ENCODE measurements at places on chromosomes 6 and 20.

GRCh38 chr6:117557951-117558350 lies 44.4 kb downstream of the GOPC start:
- no peak for DNase-seq

- no peak for DNase-seq
These were observed 723 bp upstream of the ARID1B start for GRCh38 chr6:156776470-156776839.

DNA sequence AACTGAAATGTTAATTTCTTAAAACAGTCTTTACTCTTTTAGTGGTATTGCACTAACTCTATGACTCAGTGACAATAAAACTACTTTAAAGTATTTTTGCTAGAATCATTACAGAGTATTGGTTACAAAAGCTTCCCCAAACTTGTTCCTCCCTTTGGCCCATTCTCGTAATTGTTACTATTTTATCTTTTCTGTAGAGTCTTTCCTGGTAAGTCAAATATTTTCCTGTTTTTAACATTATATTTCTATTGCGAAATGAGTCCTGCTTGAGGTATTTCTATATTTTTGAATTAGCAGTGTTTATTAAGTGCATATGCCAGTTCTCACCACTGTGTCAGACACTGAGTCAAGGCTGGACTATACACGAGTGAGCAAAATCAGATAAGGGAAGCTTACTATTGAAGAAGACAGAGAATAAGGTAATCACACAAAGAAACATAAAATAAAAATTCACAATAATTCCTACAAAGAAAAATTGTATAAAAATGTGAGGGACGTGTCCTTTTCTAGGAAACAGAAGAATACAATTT lies 970.5 kb downstream of the EYS start:
- no peak for DNase-seq

- DNase-seq = no peak
These were observed 37.1 kb downstream of the TNFAIP3 start for GRCh38 chr6:137903933-137904821.

DNA sequence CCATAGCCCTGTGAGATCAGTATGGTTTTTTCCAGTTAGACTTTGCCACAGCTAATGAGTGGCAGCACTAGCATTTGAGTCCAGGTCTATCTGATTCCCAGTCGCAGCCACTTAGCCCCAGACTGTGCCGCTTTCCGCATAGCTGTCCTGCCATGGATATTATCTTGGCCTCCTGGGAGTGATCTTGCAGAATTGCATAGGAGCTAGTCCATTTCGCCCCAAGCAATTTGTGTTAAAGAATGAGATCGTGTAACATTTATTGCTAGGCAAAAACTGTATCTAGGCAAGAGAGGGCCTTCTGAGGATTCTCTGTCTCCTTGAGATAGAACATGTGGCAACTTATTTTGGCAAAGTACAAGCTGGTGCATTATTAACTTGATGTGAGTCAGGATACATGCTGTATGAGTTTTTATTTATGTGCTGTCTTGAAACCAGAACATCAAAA lies 74.2 kb downstream of the EZR start:
- DNase-seq = no peak

- no peak for DNase-seq
These were observed 520.0 kb upstream of the HS3ST5 start for GRCh38 chr6:114862819-114863218.

GRCh38 chr20:54456961-54457360 lies 18.4 kb upstream of the DOK5 start:
- DNase-seq = no peak

DNA sequence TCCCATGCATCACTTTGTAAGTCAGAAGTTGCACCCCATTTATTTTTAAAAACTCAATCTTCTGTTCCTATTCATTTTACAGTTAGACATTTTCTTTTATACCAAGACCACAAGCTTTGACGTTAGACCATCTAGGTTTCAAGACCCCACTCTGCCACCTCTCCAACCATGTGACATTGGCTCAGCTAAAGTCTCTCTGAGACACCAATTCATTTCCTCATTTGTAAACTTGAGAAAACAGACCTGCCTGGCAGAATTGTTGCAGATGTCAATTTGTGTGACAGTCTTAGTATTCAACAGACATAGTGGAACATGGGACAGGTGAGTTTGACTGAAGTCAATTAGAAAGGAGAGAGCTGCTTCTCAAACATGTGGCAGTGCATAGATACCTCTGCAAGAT lies 55.6 kb upstream of the CSE1L start:
- DNase-seq = no peak

DNA sequence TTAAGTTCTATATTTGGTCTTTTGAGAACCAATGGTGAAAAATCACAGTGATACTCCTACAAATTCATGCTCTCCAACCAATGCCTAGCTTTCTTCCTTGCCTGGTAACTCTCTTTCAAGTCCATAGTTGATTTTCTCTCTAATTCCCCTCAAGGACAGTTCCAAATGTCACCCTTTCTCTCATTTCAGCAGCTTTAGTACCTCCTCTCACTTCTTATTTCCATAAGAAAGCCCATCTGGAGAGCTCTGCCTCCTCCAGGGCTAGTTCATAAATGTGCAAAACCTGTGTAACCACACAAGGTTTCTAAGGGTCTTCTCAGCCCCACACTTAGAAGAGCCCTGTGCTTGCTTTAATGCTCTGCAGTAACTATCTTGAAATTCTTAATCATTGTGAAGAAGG lies 155.4 kb upstream of the PLCB4 start:
- no peak for DNase-seq

DNA sequence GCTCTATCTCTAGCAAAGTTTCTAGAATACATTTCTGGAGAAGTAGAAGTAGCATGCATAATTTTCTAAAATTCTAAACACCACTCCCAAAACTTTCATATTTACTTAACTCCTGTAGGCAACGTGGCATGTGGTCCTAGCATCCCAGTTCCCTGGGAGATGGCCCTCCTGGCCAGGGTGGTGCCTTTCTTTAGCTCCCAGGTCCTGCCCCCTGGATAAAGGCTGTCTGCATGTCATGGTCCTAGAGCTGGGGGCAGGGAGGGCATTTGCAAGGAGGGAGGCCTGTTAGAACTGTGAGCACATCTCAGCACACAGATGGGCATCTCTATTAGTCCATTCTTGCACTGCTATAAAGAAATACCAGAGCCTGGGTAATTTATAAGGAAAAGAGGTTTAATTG lies 485.6 kb upstream of the SULF2 start:
- DNase-seq = no peak

GRCh38 chr20:49850463-49851230 lies 38.0 kb downstream of the SLC9A8 start:
- no peak for DNase-seq

GRCh38 chr6:77573843-77574242 lies 79.0 kb upstream of the MEI4 start:
- DNase-seq = no peak

- DNase-seq = no peak
These were observed 30.5 kb upstream of the SLCO4A1 start for GRCh38 chr20:62611819-62612218.

DNA sequence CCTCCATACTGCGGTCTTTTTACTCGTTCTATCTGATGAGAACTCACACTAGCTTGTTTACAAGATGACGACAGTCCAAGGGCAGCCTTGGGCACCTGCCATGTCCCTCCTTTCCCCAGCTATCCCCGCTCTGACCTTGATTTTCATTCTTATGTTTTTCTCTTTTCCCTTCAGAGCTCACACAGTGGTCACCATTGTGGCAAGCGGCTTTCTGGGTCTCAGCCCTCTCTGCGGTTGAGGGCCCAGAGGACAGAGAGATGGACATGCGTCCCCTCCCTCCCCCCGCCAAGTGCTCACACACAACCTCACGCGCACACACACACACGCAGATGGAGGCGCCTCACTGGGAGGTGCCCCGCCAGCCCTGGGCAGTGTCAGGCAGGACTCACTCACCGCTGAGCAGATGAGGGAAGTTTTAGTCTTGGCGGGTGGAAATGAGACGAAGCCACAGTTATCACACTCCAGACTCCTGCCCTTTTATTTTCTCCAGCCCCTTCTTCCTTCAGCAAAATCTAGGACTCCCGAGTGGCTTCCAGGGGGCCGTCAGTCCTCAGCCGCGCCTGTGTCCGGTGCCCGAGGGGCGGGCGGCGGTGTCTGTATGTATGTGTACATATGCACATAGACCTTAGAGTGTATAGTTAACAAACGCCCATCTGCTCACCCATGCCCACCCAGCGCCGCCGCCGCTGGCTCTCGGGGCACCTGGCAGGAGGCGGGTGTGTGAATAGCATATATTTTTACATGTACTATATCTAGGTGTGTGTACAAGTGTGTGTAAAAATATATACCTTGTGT lies 13.8 kb upstream of the MYL9 start:
- DNase-seq = no peak

DNA sequence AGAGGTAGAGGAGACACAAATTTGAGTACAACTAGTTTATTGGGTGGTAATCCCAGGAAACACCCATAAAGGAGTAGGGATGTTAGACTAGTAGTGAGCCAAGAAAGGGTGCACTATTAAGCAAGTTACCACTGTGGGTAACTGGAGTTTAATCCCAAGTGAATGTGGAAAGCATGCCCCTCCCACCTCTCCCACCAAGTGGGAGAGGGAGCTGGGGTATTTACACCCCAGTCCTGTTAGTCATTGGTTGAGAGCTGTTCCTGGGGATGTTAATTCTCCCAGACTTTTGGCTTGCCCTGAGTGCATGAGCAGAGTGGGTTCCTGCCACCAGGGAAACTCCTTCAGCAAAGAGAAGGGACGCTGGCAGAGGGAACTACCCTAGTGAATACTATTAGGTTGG lies 49.2 kb upstream of the ZFP64 start:
- DNase-seq = no peak

DNA sequence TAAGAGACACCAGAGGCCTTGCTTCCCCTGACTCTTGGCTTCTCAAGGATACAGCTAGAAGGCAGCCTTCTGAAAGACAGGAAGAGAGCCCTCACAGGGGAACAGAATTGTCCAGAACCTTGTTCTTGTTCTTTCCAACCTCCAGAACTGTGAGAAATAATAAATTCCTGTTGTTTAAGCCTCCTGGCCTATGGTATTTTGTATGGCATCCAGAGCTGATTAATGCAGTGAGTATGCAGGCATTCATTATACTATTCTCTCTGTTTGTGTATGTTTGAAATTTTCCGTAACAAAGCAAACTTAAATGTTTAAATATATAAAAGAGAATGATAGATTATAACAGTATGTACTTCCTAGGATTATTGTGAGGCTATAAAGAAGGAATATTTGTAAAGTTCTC lies 903.4 kb upstream of the FLRT3 start:
- DNase-seq = no peak

DNA sequence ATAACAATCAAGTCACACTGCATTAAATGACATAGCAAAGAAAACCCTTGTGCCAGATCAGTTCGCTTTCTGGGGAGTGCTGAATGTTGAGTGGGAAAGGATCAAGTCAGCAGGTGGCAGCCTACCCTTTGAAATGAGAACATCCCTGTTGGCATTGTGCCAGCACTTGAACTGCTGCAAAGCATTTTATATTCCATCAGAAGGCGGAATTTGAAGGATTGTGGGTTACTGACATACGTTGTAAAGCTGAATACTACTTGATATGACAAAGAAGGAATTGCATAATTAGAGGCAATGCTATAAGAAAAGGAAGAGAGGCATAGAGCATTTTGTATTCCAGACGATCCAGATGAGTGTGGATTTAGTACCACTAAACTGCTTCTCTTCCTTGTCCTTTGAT lies 26.5 kb downstream of the BCKDHB start:
- DNase-seq = peak; percentile 8

DNA sequence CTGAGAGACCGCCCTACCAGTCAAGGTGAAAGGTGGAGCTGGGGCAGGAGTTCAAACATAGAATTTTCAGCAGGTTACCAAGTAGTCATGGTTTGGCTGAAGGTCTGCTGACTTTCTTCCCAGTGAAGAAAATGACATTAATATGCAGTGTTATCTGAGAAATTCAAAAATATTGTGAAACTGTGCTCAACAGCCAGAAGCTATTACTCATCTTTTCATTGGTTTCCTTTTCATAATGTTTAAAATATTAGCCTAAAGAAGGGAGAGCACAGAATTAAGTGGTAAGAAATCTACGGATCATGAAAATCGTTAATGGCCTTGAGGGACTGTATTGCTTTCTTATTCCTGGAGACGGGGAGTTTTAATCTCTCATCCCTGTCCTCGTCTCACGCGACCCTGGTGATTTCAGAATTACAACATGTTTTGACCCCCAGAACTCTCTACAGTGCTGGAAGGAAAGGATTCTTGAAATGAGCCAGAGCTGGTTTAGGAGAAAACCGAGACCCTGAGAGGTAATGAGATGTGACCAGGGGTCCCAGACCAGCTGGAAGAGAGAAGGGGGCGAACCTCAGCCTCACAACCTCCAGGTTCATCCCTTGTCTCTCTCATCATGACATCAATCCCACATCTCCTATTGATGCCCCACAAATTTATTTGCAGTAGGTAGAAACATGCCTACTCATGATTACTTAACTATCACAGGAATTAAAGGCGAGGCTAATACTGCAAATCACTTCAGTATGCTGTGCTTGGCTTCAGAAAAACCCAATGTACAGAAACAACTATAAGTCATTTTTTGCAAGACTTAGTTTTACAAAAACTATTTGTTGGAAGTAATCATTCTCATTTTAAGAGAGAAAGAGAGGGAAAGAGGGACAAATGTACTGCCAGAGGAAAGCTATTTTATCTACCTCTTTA lies 209.5 kb downstream of the FNDC1 start:
- no peak for DNase-seq

- no peak for DNase-seq
These were observed 142.5 kb upstream of the FERMT1 start for GRCh38 chr20:6265204-6265904.

DNA sequence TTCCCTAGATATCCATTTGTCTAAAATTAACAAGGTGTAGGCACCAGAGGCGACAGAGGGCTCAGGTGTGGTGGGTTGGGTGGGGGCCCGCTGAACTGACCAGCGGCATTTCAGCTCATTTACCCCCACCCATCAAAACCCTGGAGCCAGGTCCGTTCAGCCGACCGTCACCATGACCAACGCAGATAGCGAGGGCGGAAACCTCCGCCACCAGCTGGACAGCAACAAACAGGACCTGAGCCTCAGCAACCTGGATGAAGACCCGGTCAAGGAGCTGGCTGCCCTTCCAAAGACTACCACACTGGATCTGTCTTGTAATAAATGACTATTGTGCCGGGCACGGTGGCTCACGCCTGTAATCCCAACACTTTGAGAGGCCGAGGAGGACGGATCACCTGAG lies 120.8 kb upstream of the LGSN start:
- no peak for DNase-seq

All from CD8-positive, alpha-beta memory T cell (primary cell).